Activated CD4-positive, alpha-beta T cell treated with anti-CD3 and anti-CD28 coated beads, Interleukin-10, Interleukin-2, amounts not matched to agents 100 ng/mL and 50 ng/mL, durations not matched to agents 16 hours and 8 hours (primary cell): ENCODE measurements at places on chromosomes 2 and 18.
A peak's percentile ranks its signal among the peaks of the same experiment; 100 is the strongest.

DNA sequence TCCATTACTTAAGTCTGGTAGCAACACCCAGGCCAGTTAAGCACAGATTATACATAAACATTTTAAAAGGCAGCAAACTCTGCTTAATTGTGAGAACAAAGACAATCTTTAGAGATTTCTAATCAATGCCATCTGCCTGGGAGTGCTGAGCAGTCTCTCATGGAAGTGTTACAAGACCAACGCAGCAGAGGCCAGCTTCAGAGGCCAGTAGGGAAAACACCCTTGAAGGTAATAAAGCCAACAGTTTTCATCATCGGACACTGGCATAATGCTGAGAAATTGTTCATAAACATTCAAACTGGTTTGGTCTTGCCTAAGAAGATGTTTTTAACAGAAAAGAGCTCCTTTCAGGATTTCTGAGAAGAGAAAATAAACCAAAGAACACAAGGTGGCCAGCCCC lies 35.0 kb downstream of the EPB41L3 start:
- DNase-seq = no peak

- DNase-seq = no peak
Observed at GRCh38 chr18:61308004-61308403, 25.2 kb upstream of the CDH20 start.

DNA sequence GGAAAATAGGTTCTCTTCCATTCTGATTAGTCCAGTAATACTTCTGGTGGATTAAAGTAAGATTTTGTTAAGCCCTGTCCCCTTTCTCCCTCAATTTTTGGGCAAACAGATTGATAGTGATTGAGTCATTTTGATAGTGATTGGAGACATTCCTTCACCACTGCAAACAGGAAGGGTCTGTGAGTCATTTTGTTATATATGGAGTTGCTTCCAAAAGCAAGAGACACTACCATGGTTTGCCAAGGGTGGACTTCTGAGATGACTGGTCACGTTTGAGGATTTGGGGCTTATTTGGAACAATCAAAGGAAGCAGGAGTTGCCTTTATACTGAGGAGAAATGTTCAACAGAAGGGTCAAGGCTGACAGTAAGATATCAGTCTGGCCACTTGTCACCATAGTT lies 249.9 kb downstream of the PARD3B start:
- DNase-seq = no peak

GRCh38 chr2:227363756-227364155 lies 15.3 kb downstream of the TM4SF20 start:
- no peak for DNase-seq

DNA sequence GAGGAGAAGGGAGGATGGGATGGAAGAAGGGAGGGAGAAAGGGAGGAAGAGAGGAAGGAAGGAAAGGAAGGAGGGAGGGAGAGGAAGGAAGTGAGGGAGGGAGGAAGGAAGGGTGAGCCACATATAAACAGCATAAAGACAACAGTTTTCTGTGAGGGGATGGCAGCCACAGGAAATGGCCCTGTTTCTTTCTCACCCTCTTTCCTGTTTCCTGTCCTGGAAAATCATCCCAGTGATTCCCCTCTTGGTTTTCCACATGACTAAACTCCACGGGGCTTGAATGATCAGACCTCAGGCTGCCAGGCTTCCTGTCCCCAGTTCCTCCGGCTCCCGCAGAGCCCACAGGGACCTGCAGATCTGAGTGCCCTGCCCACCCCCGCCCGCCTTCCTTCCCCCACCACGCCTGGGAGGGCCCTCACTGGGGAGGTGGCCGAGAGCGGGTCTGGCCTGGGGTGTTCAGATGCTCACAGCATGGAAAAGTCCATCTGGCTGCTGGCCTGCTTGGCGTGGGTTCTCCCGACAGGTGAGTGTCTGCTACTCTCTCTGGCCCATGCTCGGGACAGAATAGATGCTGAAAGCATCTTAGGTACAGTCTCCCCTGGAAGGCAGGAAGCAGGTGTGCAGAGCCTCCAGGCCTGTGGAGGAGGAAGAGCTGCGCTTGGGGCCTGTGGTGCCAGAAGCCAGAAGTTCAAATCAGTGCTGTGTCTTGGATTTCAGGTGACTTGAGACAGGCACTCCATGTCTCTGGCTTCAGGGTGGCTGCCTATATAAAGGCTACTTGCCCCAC lies at the start of gene SIGLEC15:
Gene SIGLEC15 (plus strand): TSS at position 418 of the 787 bp plus-strand sequence. CDS start 54 bp downstream, at position 472.
- DNase-seq = no peak

GRCh38 chr2:202377207-202377761 lies 1.2 kb downstream of the BMPR2 start:
- peak; percentile 11 for DNase-seq

DNA sequence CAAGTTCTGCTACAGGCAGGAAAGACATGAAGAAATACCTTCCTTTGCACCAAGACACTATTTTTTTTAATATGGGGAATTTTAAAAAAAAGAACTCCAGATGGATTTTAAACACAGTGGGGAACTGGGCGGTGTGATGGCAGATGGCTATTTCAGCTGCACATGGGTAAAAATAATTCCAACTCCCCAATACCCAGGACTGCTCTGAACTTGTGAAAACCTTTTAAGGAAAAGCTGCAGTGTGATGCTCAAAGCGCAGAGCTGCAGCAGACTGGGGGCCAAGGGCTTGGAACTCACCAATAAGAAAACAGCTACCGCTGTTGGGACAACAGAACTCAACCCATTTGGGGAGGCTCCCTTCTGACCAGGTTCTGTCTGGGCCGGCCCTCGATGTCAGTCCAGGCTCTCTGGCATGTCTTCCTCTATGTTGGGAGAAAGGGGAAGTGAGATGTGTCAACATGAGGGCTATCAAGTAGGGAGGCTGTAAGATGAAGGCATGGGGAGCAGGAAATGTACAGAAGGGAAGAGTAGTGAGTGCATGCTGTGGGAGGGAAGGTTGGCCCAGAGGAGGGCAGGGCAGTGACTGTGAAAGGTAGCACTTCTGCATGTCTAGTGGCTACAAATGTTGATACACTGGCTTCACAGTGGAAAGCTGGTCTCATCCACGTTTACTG lies 64.0 kb upstream of the SLC14A2 start:
- no peak for DNase-seq

DNA sequence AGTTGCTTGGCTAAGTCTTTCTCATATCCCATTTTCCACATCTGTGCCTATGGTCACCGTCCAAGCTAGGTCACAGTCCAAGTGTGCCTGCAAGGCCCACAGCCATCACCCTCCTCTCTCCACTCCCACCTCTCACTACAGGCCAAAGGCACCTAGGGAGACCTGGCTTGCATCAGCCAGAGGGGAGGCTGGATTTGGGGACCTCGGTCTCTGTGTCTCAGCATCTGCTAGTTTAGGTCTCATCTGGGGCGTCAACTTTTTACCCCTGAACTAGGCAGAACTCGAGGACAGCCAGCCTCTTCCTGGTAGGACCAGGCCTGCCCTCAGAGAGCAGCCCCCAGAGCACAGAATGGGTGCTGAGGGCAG lies 217.1 kb downstream of the DYSF start:
- no peak for DNase-seq

DNA sequence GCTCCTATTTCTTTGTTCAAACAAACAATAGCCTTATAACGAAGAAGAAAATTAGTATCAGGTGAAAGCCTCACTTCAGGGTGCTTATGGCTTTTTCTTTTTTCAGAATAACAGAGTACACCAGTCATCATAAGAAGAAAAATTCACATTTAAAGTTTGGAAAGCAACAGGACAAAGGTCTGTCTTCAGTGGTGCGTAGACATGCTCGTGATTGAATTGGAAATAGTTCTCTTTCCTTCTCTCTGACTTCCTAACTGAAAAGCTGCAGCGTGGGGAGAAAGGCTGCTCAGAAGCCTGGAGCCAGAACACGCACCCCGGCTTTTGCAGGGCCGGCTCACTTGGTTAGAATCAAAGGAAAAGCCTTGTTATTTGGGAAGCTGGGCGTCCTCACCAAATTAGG lies 127.6 kb upstream of the ZNF516 start:
- no peak for DNase-seq

DNA sequence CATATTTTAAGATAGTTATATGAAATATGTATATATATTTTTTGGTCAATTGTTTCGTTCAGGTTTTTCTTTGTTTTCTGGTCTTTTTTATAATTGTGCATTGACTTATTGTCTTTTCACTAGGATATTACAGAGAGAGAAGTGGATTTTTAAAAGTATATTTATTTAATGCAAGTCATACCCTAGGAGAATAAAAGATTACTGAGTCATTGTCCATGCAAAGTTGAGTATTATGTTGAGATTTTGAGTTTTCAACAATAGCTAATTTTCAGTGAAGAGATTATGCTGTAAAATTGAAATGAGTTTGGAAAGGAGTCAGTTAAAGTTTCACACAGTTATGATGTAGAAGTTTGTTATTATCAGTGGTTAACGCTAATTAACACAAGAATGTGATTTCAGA lies 203.6 kb upstream of the SPRED2 start:
- no peak for DNase-seq

GRCh38 chr2:27888790-27889189 lies 1.4 kb downstream of the RBKS start:
- no peak for DNase-seq

DNA sequence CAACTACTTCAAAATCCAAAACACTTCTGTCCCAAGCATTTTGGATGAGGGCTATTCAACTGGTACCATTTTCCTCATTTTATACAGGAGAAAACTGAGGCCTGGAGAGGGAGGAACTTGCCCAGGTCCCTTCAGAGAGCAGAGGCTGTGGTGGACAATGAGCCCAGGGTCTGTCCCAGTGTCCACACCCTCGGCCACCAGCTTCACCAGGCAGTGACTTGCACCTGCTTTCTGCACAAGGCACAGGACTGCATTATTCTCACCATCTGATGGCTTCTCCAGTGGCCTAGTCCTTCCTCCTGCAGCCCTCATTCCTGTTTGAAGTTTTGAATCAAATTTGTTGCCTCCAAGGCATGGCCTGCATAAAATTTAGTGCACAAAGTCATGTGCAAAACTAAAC lies 53.3 kb downstream of the RNF144A start:
- DNase-seq = no peak

- DNase-seq = no peak
Observed at GRCh38 chr18:1017227-1018058, 112.8 kb downstream of the ADCYAP1 start.

GRCh38 chr2:19122220-19122619 lies 236.2 kb downstream of the OSR1 start:
- no peak for DNase-seq

DNA sequence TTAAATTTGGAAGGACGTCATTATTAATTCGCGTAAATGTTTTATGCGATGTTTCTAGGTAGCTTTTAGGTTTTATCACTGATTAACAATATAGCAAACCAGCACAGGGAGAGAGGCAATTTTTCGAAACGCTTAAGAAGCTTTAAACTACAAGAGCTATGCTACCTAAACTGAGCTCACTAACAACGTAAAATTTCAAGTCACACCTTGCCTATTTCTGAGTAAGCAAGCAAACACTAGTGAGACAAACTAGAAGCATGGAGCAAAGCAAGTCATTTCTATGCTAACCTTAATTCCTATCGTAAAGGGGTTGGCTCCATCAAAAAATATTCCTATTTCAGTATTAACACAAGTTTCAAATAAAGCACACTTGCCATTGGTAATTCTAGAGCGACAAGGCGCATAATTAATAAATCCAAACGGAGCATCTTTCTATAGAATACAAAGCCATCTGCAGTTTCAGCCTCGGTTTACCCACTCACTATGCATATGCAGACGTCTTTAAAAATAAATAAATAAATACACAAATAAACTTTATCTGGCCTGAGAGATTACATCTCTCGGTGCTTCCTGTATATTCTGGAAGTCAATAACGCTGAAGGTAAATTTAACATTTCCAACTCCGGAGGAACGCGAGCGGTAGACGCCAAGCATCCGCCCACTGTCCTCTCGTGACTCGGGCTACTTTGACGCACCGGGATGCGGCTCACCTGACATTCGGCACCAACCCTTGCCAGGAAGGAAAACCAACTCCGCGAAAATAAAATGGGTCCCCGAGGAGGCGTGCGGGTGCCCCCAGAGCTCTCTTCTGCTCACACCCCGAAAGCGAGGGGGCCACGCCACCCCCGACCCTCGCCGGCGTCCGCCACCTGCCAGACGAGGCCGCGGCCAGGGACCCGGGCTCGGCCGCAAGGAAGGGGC lies 947 bp downstream of the ITSN2 start:
- DNase-seq = peak; percentile 50

DNA sequence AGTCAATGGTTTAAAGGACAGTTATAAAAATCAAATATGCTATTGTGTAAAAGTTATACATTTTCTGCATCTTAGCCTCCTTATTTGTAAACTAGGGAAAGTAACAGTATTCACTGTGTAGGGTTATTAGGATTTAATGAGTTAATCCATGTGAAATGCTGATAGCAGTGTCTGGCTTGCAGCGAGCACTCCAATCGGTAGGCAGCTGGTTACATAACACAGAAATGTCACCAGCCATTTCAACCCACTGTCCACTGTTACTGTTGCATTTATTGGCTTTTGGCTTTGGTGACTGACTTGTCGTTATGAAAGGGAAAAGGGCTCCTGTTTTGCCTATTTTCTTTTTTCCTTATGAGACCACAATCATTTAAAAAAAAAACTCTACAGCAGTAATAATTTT lies 38.9 kb downstream of the ID2 start:
- no peak for DNase-seq

GRCh38 chr2:18265614-18266586 lies 294.6 kb downstream of the RDH14 start:
- DNase-seq = no peak

DNA sequence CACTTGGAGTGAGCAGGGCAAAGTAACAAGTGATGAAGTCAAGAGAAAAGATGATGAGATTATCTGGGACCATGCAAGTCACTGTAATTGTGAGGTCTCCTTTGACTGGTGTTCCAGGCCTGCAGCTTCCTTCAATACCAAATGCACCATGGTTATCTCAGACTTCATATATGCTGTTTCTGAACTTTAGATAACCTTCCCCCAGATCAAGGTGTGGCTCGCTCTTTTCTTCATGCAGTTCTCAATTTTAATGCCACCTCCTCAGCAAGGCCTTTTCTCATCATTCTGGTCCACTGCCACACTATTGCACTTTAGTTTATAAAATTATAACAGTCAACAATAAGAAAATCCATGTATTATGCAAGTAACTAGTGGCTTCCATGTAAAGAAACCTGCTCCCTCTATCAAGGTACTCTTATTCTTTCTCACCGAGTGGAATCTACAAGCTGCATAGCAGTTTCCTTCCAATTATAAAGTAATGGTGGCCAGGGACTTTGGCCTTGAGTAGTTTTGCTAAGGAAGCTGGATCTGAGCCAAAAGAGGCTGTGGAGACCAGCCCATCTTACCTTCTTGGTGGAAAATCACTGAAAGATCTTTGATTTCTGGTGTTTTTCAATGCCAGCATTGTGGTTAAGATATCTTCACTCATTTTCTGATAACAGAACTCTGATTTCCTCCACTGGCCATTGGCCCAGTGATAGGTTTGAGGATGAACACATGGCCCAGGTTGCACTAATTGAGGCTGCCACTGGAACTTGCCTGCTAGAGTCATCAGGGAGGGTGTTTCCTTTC lies 113.6 kb downstream of the KCNE4 start:
- no peak for DNase-seq
